ENCODE measurements at places on chromosomes 3 and 15. TPM values are rescaled to one million over a fixed set of nuclear protein-coding genes. Genes with fewer than 3 reads are reported as not detected.

The QARS1 gene
- total RNA-seq: 433 TPM

The SOX14 gene
- total RNA-seq: 0.70 TPM

The NRG4 gene
- 0.18 TPM for total RNA-seq

The CDHR4 gene
- total RNA-seq: 0.17 TPM

The GP9 gene
- total RNA-seq: not detected

The ARL14 gene
- total RNA-seq: not detected

The FAM43A gene
- total RNA-seq: 2.6 TPM

The SENP2 gene
- 55.0 TPM for total RNA-seq

The PIGZ gene
- total RNA-seq: 0.55 TPM

The GREM1 gene
- total RNA-seq: 0.71 TPM

The SMAD6 gene
- total RNA-seq: 10.4 TPM

The RNF7 gene
- 129 TPM for total RNA-seq

The FETUB gene
- total RNA-seq: not detected

The DOCK3 gene
- 5.5 TPM for total RNA-seq

The AMOTL2 gene
- 76.9 TPM for total RNA-seq

The CNTN3 gene
- 0.17 TPM for total RNA-seq

The FHIT gene
- 7.1 TPM for total RNA-seq

The TFDP2 gene
- 66.8 TPM for total RNA-seq

The KIF7 gene
- 21.3 TPM for total RNA-seq

The TMEM40 gene
- not detected for total RNA-seq

The PLA2G4F gene
- total RNA-seq: 0.16 TPM

The CHST2 gene
- 13.2 TPM for total RNA-seq

The PIF1 gene
- total RNA-seq: 249 TPM

Measured in WTC11 (cell line).